Activated CD8-positive, alpha-beta T cell treated with anti-CD3 and anti-CD28 coated beads for 36 hours (primary cell): ENCODE measurements at places on chromosomes 6 and 20. TPM values are rescaled to one million over a fixed set of nuclear protein-coding genes. Genes with fewer than 3 reads are reported as not detected.

DNA sequence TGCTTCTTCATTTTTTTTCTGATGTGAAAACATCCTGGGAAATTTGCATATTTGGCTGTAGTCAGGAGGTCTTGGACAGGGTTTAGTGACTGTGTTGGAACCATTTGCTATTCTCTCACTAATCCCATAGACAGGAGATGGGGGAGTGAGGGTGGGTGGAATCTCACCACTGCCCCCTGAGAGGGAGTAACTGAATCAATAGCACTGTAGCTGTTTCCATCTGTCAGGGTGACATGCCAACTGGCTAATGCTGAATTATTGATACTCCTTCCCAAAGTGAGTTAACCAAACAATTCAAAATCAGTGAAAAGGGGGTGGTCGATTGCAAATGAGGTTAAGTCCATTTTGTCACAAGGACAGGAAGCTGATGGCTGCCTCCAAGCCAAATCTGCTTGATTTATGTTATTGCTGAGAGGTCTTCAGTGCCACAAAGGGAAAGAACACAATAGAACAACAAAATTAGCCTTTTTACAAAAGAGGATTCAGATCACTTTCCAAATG is 55.1 kb upstream of the B3GAT2 start:
- H3K4me3 ChIP-seq = no peak overlapping the region
- H3K36me3 ChIP-seq = no peaks in the 10 kb centered on the region
- no peak overlapping the region for H3K27ac ChIP-seq
- DNase-seq = no peak

DNA sequence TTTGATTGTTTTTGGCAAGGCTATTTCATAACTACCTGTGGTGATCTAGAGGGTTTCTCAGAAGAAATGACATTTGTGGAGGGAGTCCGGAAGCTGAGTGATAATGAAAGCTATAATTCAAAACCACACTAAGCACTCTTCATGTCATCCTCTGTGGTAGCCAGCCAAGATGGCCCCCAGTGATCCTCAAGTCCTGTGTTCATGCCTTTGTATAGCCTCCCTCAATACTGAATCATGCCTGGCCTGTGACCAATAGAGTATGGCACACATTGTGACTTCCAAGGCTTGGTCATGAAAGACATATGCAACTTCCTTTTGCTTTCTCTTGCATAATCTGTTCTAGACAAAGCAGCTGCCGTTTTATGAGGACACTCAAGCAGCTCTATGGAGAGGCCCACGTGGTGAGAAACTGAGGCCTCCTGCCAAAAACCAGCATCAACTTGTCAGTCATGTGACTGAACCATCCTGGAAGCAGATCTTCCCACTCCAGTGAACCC is 12.8 kb upstream of the DNAAF9 start:
- H3K27ac ChIP-seq = peak overlapping the region; percentile 86
- peaks cover 6% of the 10 kb centered on the region for H3K27me3 ChIP-seq
- no peak overlapping the region for H3K4me3 ChIP-seq
- H3K4me1 ChIP-seq = peaks cover 9% of the 10 kb centered on the region

GRCh38 chr20:21548390-21549035 is 34.6 kb upstream of the NKX2-2 start:
- peaks cover 6% of the 10 kb centered on the region for H3K27me3 ChIP-seq
- H3K27ac ChIP-seq = peak overlapping the region; percentile 85
- H3K4me1 ChIP-seq = peaks cover 21% of the 10 kb centered on the region

DNA sequence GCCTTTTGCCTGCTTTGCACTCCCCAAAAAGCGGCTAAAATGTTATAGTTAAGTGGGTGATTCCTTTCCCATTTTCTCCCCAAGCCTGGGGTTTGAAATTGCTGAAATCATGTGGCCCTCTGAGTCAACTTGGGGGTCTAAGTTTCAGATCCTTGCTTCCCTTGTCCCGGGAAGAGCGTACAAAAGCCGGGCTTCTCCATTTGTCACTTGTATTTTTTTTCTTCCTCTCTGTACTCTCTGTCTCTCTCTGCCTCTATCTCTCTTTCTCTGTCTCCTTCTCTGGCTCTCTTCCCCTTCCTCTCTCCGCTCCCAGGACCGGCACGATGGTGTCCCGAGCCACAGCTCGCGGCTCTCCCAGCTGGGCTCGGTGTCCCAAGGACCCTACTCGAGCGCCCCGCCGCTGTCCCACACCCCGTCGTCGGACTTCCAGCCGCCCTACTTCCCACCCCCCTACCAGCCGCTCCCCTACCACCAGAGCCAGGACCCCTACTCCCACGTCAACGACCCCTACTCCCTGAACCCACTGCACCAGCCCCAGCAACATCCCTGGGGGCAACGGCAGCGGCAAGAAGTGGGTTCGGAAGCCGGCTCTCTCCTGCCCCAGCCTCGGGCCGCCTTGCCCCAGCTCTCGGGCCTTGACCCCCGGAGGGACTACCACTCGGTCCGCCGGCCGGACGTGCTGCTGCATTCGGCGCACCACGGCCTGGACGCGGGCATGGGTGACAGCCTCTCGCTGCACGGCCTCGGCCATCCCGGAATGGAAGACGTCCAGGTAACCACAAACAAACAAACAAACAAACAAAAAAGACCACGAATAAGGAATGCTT is 4.6 kb downstream of the TFAP2B start:
- H3K4me1 ChIP-seq = peaks cover 9% of the 10 kb centered on the region
- peaks cover 83% of the 10 kb centered on the region for H3K27me3 ChIP-seq
- no peak overlapping the region for H3K4me3 ChIP-seq
- DNase-seq = no peak

DNA sequence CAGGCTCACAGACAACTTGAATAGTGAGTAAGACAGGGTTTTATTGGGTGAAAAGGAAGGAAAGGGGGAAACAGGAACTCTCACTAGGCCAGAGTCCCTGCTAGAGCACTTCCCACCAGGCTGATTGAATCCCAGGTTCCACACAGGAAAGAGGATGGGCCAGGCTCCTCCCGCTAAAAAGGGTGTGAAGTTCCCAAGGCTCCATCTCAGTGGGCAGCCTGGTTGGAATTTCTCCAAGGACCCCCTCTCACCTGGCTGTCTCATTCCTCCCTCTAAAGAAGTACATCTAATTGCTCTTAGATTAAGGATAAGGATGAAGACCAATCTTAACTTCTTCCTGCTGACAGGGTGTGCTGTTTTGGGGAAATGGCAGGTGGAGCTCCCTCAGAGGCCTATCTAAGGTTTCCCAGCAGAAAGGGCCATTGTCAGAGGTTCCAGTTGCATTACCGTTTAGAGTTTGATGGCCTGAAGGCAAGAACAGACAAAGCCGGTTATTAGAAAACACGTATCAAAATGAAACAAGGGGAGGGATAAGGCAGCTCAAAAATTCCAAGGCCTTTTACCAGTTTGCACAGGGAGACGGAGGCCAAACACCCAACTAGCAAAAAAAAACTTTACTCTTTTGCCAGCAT is 21.5 kb downstream of the COL19A1 start:
- H3K27me3 ChIP-seq = peaks cover 11% of the 10 kb centered on the region
- no peaks in the 10 kb centered on the region for H3K36me3 ChIP-seq
- no peak overlapping the region for H3K27ac ChIP-seq
- peaks cover 4% of the 10 kb centered on the region for H3K4me1 ChIP-seq

DNA sequence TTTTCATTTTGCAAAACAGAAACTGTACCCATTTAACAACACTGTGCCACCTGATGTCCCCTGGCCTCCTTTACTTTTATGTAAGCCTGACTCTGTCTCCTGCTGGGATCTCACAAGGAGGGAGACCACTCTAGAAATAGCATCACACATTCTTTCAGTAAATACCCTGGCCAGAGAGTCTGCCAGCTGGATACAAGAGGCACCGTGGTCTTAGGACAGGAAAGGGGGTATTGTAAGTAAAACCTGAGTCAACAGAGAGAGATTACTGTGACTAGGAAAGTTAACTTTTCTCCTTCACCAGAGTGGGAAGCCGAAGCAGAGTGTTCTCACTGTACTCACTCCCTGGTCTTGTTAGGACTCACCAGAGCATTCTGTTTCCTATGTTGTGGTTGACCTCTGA is 27.8 kb downstream of the CMTR1 start:
- no peaks in the 10 kb centered on the region for H3K27me3 ChIP-seq
- H3K4me1 ChIP-seq = no peaks in the 10 kb centered on the region
- DNase-seq = no peak
- H3K36me3 ChIP-seq = peaks cover 59% of the 10 kb centered on the region
- H3K4me3 ChIP-seq = no peak overlapping the region

DNA sequence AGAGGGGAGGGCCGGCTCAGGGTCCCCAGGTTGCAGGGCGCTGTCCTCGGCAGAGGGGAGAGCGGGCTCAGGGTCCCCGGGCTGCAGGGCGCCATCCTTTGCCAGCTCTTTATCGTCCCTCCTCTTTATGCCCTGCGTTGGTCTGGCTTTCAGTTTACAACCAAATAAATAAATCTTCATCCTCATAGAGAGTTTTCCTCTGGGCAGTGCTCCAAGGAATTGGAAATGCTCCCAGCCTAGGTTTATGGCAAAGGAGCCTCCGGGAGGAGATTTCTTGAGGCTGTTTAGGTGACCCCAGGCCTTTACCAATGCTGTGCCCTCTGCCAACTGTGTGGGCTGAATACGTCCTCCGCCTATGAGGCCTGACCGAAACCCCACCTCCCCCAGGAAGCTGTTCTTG is 60.2 kb downstream of the CHMP4B start:
- H3K4me3 ChIP-seq = no peak overlapping the region
- no peaks in the 10 kb centered on the region for H3K36me3 ChIP-seq
- H3K4me1 ChIP-seq = no peaks in the 10 kb centered on the region
- DNase-seq = no peak
- H3K27me3 ChIP-seq = no peaks in the 10 kb centered on the region
- no peak overlapping the region for H3K27ac ChIP-seq

DNA sequence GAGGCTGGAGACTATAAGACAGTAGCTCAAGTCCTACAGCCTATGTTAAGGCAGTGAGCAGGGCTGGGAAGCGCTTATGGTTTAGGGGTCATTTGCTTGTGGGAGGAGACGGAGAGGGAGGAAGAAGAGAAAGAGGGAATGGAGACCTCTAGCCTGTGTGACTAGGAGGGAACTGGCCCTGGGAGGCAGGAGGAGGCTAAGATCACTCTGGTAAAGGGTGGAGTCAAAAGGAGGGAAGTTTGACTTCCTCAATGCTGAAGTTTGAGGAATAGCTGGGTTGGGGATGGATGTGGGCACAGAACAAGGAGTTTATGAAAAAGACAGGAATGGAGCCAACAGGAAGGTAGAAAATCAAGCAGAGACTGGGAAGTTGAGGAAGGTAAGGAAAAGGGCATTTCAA is 6.4 kb upstream of the BACH2 start:
- peaks cover 7% of the 10 kb centered on the region for H3K36me3 ChIP-seq
- DNase-seq = no peak
- H3K27ac ChIP-seq = no peak overlapping the region
- H3K4me1 ChIP-seq = peaks cover 40% of the 10 kb centered on the region
- no peak overlapping the region for H3K4me3 ChIP-seq

- no peaks in the 10 kb centered on the region for H3K27me3 ChIP-seq
- H3K36me3 ChIP-seq = peaks cover 11% of the 10 kb centered on the region
- H3K4me1 ChIP-seq = peaks cover 70% of the 10 kb centered on the region
- peak; percentile 79 for DNase-seq
- peak within 1 kb of the TSS; percentile 90 for H3K4me3 ChIP-seq
Measured at GRCh38 chr6:109455437-109456110, at the start of gene MICAL1. Gene MICAL1, minus strand, starts transcription at chr6:109455772. Its CDS starts 1,576 bp downstream, at chr6:109454196.

- H3K27me3 ChIP-seq = peaks cover 2% of the 10 kb centered on the region
- H3K27ac ChIP-seq = no peak overlapping the region
- no peaks in the 10 kb centered on the region for H3K36me3 ChIP-seq
Measured at GRCh38 chr20:47875297-47876025, 90.2 kb upstream of the SULF2 start.

DNA sequence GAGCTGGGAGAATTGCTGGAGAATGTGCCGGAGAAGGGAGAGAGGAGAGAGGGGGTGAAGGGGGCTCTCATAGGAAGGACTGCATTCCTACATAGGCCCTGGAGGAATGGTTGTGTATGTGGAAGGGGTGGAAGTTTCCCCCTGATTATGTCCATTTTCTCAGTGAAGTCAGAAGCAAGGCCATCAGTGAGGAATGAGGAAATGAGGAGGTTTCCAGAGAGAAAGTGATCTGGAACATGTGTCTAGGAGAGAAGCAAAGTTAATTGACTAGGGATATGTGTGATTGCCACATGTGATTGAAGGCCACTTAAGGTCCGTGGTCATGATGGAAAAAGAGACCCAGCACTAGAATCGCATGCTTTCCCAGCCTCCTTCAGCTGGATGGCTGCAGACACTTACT is 42.3 kb downstream of the TBPL1 start:
- no peak for DNase-seq
- peaks cover 2% of the 10 kb centered on the region for H3K27me3 ChIP-seq
- H3K36me3 ChIP-seq = no peaks in the 10 kb centered on the region
- peaks cover 2% of the 10 kb centered on the region for H3K4me1 ChIP-seq
- no peak overlapping the region for H3K4me3 ChIP-seq
- H3K27ac ChIP-seq = no peak overlapping the region

GRCh38 chr6:31321820-31322219 is 35.2 kb downstream of the HLA-B start:
- no peak for DNase-seq
- H3K27ac ChIP-seq = no peak overlapping the region
- no peak overlapping the region for H3K4me3 ChIP-seq
- no peaks in the 10 kb centered on the region for H3K36me3 ChIP-seq
- H3K27me3 ChIP-seq = peaks cover 4% of the 10 kb centered on the region

- H3K27me3 ChIP-seq = no peaks in the 10 kb centered on the region
- H3K36me3 ChIP-seq = no peaks in the 10 kb centered on the region
- H3K4me1 ChIP-seq = no peaks in the 10 kb centered on the region
- no peak for DNase-seq
- H3K27ac ChIP-seq = no peak overlapping the region
Measured at GRCh38 chr6:56483929-56484328, 158.8 kb downstream of the DST start.

DNA sequence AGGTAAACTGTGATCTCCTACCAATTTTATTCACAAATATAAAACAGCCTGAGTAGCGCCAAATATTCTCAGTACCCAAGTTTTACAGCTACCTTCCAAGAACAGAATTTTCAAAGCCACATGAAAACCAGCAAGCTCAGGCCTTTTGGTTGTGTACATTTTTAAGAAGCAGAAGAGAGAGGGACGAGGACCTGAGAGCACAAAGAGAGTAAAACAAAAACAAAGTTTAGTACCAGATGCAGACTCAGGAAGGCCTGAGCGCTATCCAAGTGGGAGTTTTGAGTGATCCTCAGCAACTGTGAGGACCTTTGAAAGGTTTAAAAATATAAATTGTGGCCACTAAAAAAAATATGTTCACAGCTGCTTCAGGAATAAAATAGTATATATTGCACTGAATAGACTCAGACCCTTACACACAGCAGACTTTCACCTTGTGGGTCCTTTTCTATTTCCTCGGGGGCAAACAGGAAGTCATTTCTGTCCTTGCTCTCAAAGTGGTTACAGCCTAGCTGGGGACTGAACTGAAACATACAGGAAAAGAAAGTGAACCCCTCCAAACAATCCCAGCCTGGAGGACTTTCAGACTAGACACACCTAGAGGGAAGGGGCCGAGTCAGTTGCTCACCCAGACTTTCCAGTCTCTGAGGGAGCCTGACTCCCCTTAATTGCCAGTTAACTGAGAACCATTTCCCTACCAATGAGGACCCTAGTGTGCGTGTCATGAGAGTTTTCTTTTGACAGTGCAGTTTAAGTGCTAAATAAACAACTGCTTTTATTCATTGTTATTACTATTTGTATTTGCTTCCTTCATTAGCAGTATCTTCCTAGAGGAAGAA is 48.5 kb upstream of the NT5E start:
- peaks cover 52% of the 10 kb centered on the region for H3K4me1 ChIP-seq
- H3K36me3 ChIP-seq = no peaks in the 10 kb centered on the region
- H3K27me3 ChIP-seq = no peaks in the 10 kb centered on the region
- peak; percentile 12 for DNase-seq
- peak overlapping the region; percentile 82 for H3K27ac ChIP-seq
- H3K4me3 ChIP-seq = peak overlapping the region; percentile 4

Gene PAX1
- total RNA-seq = not detected

Gene LY6G6F
- not detected for total RNA-seq

Gene AIF1
- 240 TPM for total RNA-seq

Gene PTK7
- 4.1 TPM for total RNA-seq

Gene NMBR
- total RNA-seq = not detected

Gene SLC17A1
- total RNA-seq = not detected

Gene RAB44
- total RNA-seq = 0.07 TPM

Gene SIRPG
- 45.4 TPM for total RNA-seq

Gene SNAP91
- total RNA-seq = not detected

Gene CYP39A1
- total RNA-seq = not detected
